ENCODE measurements at places on chromosomes 2 and 18. TPM values are rescaled to one million over a fixed set of nuclear protein-coding genes. Genes with fewer than 3 reads are reported as not detected.
A peak's percentile ranks its signal among the peaks of the same experiment; 100 is the strongest.

- no peak for DNase-seq
Measured at GRCh38 chr2:30221531-30221930, 9.8 kb upstream of the LBH start.

DNA sequence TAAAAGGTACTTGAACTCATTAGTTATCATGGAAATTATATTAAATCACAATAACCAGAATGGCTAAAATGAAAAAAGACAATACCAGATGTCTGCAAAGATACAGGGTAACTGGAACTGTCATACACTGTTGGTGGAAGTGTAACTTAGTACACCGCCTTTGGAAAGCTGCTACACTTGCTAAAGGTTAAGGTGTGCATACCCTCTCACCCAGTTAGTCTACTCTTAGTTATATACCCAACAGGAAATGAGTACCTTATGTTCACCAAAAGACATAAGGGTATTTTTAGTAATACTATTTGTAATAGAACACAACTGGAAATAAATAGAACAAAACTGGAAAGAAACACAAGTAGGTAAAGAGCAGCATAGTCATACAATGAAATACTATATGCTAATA is 155.8 kb upstream of the THUMPD2 start:
- DNase-seq = no peak

DNA sequence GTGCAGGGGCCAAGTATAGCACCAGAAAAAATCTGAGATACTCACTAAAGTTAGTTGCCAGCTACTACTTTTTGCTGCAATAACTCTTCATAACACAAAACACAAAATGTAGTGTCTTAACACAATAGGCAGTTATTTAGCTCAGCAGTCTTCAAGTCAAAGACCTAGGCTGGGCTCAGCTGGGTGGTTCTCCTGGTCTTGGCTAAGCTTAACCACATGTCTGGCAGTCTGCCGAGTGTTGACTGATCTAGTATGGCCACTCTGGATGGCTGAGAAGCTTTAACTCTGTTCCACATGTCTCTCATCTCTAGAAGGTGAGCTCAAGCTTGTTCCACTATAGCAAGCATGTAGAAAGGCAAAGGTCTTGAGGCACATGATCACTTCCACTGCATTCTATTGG is 451.6 kb downstream of the SOX11 start:
- no peak for DNase-seq

- DNase-seq = peak; percentile 30
Measured at GRCh38 chr2:8541223-8541622, 140.6 kb upstream of the ID2 start.

- no peak for DNase-seq
Measured at GRCh38 chr2:60512641-60513040, 40.8 kb downstream of the BCL11A start.

DNA sequence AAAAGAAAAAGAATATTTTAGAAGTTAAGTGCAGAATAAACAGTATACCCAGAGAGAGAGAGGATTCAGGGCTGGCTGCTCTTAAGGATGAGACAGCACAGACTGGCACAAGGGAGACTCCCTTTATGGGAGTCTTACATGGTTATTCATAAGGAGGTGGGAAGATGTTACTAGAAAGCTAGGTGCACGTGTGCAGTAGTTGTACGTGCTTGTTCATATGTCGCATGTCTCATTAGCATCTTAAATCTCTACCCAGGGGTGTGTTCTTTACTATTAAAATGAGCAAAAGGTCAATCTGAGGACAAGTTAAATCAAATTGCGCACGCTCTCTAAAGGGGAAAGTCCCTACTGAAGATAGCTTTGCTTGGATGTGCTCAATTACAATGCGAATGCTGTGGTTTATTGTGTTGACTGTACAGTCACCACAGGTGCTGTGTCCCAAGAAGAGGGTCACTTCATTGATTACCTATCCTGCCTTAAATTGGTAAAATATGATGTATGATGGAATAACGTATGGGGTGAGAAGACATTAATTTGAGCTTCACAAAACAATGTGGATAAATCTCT is 368.0 kb upstream of the SPHKAP start:
- DNase-seq = no peak

DNA sequence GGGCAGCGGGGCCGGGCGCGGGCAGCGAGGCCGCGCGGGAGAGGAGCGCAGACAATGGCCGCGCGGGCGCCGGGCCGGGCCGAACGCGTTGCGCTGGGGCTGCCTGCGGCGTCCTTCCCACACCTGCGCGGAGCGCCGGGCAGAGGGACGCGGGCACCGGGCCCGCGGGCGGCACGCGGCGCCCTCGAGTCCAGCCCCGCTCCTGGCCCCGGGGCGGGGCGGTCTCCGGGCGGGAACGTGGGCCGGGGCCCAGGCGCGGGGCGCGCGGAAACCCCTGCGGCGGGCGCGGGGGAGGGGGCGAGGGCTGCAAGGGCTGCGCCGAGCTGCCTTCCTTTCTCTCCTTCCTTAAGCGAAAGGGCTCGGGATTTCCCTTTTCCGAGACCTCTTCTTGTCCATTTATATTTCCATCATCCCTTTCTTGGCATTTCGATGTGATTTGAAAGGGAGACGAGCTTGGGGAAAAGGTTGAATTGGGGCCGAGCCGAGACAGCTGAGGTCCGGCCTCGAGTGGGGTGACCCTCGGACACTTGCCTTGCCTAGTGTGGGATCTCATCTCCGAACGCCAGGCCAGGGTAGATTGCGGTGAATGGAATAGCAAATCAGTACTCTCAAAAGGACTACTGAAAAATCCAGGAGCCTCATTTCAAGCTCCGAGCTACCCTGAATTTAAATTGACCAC is 676 bp downstream of the KLHL23 start:
- no peak for DNase-seq

DNA sequence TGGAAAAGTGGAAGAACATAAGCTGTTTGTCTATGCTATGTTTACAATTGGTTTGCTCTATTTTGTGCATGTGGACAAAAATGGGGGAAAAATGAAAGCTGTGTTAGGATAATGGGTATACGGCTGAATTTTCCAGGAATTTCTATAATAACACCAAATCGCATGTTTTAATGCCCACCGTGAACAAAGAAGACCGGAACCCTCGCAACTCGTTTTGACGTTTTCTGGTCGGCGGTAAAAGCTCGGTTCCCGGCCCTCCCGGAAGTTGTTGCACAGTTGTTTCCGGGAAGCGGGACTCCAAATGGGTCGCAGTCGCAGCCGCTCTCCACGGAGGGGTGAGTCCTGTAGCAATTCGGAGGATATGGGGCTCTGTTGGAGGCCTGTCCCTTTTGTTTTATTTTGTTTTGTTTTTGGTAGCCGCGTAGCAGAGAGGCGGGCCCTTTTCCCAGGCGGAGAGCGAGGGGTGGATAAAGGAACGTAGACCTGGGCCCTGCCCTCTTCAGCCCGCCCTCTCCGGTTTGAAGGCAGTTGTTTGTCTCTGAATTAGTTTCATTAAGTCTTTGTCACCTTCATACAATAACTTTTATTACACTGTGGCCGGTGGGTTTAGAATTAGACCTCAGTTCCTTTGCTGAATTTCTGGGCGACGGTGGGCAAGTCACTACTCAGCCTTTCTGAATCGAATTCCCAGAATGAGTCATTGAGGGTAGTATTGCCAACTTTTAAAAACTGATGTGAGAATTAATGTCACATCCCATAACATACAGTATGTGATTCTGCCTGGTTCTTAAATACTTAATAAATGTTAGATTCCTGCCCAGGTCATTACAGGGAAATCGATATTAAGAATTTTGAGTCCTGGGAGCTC is at the start of gene SNRNP27:
Gene SNRNP27, plus strand, starts transcription at position 273 of the 868 bp plus-strand sequence. Its CDS starts 29 bp downstream, at position 302.
- DNase-seq = peak; percentile 67

DNA sequence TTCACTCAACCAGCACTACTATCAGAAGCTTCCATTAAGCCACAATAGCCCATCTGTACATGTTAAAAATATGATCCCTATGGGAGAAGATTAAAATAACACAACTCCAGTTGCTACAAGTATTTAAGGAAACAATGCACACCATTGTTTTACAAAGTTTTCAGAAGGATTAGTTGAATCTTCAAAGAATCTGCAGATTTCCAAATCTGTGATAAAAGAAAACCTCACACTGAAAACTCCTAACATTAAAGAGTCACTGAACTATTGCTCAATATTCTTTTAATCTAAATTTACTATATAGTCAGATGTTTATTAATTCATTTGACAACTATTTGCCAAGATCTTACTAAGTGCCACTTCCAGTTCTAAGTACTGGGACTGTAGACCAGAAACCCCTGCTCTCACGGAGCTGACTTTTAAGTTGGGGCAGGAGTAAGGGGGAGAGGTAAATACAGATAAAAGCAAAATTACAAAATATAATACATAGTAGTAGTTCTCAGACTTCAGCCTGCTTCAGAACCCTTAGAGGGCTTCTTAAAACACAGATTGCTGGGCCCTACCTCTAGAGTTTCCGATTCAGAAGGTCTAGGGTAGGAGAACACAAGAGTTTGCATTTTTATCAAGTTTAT is 94.4 kb downstream of the STK39 start:
- no peak for DNase-seq

GRCh38 chr18:48428475-48429177 is 19.4 kb upstream of the ZBTB7C start:
- no peak for DNase-seq

GRCh38 chr2:44801841-44802776 is 139.4 kb upstream of the SIX3 start:
- no peak for DNase-seq

DNA sequence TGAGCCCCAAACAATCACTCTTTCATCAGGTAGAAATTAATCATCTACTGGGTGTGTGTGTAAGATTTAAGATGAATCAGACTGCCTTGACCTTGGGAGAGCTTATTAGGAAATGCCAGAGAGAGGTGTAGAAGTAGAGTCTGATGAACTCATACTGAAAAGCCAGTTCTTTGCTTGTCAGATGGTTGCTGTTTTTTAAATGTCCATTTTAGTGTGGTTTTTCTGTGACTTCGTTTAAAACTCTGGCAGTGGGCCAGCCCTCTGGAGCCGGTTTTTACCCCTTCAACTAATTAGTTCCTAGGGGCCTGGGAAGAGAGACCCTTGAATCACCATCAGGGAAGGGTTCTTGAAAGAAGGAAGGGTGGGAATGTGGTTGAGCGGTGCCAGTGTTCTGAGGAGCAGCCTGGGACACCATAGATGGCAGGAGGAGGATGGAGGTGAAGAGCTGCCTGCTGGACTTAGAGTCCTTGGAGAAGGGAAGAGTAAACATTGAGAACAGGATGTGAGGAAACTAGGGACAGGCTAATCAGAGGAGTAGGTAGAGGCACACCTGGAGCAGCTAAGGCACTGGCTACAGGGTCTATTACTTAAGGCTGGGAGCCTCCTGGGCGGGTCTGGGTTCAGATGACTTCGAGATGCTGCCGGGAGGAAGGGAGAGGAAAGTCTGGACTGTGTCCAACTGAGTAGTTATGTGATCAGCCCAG is 66.1 kb downstream of the LRRFIP1 start:
- DNase-seq = no peak

DNA sequence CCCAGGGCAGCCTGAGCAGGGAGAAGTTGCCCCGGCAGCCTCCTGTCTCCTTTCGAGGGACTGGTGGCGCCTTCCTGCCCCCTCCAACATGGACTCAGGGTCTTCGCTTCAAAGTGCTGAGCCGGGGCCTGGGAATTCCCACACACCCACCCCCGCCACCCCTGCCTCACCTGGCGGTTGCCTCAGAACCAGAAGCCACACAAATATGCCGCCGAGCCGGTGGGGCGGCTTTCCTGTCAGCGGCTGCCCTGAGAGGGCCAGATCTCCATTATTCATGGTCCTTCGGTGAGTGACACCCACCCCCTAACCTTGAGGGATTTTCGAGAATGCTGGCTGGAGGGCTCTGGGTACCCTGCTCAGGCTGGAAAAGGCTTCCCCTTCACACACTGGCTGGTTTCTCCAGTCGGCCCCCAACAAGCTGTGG is 71.7 kb downstream of the SMAD7 start:
- no peak for DNase-seq

DNA sequence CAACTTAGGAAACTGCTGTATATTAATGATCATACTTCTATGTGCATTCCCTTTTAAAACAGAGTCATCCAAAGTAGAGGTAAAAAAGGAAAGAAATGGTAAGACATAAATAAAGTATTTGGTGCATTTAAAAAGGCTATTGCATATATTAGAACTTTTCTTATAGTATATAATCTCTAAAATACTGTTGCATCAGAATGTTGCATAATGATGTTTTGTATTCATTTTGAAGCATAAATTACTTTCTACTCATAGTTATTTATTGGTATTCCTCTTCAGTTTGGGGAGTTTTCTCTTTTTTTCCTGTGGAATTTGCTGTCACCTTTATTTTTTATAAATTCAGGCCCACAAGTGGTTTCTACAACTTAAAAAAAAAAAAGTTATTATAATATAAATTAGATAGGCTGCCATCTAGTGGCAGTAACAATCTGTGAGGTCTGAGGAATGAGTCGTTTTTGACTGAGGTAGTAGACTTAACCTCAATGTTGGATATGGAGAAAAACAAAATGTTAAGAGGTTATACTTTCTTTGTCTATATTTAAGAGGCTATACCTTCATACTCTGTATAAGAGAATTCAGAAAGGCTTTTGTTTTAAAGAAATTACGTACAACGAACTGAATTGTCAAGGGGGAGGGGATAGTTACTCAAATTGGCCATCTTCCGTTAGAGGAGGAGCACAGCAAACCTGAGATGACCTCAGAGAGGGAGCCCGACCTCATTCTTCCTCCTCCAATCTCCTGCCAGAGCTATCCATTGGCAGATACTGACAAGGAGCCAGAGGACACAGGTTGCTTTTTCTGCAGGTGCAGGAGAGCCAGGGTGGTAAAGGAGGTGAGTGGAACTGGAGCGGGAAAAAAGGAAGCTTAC is 23.8 kb downstream of the ANKAR start:
- DNase-seq = peak; percentile 16

DNA sequence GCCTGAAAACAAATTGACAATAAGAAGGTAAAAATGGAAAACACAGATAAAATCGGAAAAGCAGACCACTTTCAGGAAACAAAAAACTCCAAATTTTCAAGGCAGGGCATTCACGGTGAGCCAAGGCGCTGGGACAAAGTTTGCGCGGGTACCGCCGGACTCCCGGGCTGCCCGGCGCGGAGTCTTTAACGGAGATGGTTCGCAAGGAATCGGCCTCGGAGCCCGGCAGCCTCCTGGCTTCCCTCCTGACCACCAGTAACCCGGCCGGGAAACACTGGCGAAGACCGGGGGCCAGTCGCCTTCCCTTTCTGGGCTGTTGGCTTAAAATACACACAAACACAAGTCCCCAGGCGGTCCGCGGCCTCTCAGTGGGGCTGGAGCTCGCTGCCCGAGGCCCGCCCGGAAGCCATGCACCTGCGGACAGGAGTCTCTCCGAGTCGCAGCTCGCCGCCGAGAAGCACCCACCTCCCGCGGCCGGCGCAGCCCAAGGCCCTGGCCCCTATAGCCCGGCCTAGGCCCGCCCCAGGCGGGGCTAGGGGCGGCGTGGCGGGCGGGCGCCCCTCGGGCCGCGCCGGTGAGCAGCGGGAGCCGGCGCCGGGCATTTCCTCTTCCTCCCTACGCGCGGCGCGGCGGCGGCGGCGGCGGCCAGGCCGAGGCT is 622 bp upstream of the KCMF1 start:
- peak; percentile 63 for DNase-seq

GRCh38 chr2:99998651-99999320 is 143.6 kb downstream of the AFF3 start:
- no peak for DNase-seq

The PFN4 gene
- not detected for polyA plus RNA-seq

The IL36B gene
- not detected for polyA plus RNA-seq

The SLC38A11 gene
- not detected for polyA plus RNA-seq

The UGT1A3 gene
- not detected for polyA plus RNA-seq

The HOXD3 gene
- not detected for polyA plus RNA-seq

The AMER3 gene
- polyA plus RNA-seq = not detected

The CCDC178 gene
- polyA plus RNA-seq = not detected

The RAX gene
- polyA plus RNA-seq = not detected

The CYP26B1 gene
- polyA plus RNA-seq = not detected

The EFR3B gene
- 0.16 TPM for polyA plus RNA-seq

The RNF125 gene
- 66.6 TPM for polyA plus RNA-seq

The CD8B2 gene
- 10.2 TPM for polyA plus RNA-seq

The NGEF gene
- not detected for polyA plus RNA-seq
